HAP-1 (cell line): ENCODE measurements at places on chromosomes 6 and 20.

DNA sequence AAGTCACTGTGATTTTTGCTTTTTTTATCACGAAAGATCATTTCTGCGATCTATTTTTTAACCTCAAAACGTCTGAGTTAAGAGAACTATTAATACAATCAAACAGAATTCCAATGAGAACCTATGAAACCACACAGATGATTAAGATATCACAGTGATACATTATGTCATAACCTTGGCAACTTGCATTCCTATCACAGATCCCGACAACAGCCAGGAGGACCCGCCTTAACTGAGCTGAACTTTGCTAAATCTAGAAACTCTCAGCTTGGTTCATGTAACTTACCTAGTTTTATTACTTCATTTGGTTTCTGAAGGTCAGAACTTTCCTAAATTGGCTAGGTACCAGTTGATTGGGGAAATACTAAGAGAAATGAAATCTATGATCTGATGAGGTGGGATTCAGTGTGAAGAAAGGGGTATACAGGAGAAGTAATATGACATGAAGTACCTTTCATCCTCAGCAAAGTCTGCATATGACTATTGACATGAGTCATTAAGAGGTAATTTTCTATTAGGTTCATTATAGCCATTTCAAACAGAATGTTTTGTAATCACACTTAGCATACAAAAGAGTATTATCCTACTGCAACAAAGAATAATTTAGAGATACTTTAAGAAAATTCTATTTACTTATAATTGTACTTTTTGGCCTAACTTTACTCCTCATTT lies 11.2 kb downstream of the LYRM4 start:
- DNase-seq: no peak

DNA sequence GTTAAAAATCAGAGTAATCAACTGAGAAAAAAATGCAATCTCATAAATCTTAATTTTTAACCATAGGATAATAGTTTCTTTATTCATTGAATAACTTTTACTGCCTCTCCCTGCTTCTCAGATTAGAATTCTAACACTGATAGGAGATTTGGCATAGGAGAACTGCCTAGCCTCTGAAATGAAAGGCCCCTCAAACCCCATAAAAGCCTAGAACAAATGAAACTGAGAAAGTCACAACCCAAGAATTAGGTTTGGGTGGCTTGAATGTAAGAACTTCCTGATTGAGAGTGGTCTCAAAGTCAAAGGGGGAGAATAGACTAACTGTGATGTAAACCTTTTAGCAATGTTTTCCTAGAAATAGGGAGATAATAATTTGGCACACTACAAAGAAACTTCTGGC lies 52.2 kb downstream of the SAMD5 start:
- no peak for DNase-seq

- DNase-seq: no peak
Measured at GRCh38 chr6:117498159-117498558, 15.7 kb downstream of the DCBLD1 start.

DNA sequence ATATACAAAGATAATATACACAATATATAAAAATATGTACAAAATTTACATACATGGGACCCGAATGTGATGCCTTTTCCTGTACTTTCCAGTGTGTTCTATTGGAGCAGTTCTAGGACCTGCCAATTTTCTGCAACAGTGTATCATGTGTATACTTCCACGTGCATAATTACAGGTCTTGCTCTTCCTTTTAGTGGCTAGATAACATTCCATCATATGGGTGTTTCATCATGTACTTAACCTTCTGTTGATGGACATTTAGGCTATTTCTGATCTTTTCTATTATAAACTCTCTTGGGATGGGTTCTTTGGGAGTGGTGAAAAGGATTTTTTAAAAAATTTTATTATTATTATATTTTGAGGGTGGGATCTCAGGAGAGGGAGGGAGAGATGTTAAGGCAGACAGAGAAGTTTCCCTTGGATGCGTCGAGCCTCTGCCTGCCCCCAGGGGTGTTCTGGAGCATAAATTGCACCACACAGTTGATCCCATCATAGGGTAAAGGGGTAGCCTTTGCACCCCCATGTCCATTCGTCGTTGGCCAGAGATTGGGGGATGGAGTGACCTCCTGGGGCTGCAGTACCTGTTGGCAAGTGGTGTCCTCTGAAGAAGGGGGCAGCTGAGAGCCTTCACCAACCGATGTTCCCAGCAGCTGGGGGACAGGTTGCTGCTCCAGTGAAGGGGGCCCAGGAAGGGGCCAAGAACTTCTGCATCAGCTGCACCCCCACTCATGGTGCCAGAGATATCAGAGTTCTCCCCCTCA lies 110.3 kb downstream of the TOX2 start:
- DNase-seq: no peak

- DNase-seq: no peak
Measured at GRCh38 chr6:15299430-15300131, 53.7 kb downstream of the JARID2 start.

- DNase-seq: no peak
Measured at GRCh38 chr20:36152261-36152660, 2.3 kb upstream of the EPB41L1 start.
